Neuronal stem cell (in vitro differentiated cells): ENCODE measurements at places on chromosomes 3 and 15.

DNA sequence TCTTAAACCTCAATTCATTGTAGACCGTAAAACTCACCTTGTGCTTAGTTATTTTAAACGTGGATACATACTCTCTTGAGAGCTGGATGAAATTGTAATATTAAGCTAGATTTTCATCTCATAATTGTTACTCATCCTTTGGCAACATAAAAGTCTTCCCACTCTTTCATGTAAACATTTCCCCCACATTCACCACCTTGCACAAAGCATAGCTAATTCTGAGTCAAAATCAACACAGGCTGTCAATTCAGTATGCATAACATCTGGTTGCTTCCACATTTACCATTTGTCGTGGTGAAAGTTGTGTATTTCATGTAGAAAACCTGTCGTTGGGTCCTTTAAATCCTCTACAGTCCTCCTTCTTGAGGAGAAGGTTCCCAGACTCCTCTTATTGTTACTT lies 524.6 kb downstream of the OTOL1 start:
- no peak for DNase-seq

DNA sequence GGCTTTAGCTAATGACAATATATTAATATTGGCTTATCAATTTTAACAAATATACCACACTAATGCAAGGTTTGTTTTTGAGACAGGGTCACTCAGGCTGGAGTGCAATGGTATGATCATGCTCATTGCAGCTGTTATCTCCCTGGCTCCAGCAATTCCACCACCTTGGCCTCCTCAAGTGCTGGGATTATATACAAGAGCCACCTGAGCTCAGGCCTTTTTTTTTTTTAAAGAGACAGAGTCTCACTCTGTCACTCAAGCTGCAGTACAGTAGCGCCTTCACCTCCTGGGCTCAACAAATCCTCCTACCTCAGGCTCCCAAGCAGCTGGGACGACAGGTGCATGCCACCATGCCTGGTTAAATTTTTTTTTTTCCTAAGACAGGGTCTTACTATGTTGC lies 11.7 kb downstream of the DLG1 start:
- no peak for DNase-seq

DNA sequence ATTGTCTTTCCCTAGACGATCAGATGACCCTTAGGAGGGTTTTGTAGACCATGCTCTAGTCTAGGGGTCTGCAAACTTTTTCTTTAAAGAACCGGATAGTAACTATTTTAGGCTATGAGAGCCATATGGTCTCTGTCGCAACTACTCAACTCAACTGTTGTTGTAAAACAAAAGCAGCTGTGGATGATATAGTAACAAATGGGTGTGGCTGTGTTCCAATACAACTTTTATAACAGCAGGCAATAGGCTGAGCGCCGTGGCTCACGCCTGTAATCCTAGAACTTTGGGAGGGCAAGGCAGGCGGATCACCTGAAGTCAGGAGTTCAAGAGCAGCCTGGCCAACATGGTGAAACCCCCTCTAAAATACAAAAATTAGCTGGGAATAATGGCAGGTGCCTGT lies 6.1 kb upstream of the CMTM6 start:
- DNase-seq: no peak

GRCh38 chr3:186217820-186218164 lies 108.9 kb upstream of the ETV5 start:
- DNase-seq: no peak

GRCh38 chr15:81163961-81164800 lies 30.1 kb downstream of the CFAP161 start:
- no peak for DNase-seq

- DNase-seq: no peak
Measured at GRCh38 chr3:34107669-34108068, 309.2 kb downstream of the PDCD6IP start.

- no peak for DNase-seq
Measured at GRCh38 chr15:59703979-59704796, 15.1 kb upstream of the BNIP2 start.

DNA sequence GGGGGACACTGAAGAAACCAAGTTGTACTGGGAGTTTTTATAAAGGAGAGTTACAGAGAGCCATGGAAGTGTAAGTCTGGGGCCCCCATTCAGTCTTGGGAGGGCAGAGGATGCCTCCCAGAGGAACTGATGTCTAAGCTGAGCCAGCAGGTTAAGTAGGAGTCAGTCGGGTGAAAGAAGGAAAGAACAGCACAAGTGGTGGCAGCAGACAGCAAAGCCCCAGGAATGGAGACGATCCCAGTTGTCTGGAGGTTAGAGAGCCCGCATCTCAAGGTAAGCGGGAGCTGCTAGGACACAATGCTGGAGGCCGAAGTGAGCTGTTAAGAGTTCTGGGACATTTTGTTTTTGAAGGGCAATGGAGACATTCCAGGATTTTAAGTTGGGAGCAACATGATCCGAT lies 88.8 kb downstream of the TAMM41 start:
- no peak for DNase-seq

DNA sequence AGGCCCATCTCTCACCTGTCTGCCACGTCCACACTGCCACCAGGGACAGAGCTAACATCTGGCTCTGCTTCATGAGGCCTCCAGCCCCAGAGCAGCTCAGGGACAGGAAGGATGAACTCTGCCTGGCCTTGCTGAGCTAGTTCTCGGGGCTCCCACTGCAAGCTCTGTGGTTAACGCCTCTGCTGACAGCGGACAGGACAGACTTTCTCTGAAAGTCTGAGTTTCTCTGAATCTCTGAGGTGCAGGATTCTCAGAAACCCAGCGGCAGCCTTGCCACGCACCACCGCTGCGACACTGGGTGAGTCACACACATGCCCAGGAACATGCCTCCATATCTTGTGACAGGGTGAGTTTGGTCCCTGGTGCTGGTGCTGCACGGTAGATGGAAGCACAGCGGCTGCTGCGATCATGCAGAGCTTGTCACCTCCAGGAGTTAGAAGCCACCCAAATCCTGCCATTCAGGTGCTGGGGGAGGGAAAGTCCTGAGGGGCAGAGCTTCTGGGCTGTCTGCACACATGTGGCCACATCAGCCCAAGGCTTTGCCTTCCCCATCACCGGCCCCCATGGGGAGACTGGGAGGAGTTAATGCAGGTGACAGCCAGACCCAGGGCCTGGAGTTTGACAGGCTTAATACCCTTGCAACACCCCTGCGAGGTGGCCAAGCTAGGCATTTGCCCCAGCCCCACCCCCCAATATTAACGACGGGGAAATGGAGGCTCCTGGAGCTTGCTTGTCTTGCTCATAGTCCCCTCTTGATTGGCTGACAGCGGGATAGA lies 267.0 kb downstream of the PLCL2 start:
- no peak for DNase-seq

- no peak for DNase-seq
Measured at GRCh38 chr15:31278061-31278445, 48.6 kb upstream of the KLF13 start.

GRCh38 chr3:150985711-150986110 lies 13.2 kb upstream of the CLRN1 start:
- no peak for DNase-seq

- no peak for DNase-seq
Measured at GRCh38 chr3:63470745-63471144, 181.7 kb upstream of the SNTN start.

DNA sequence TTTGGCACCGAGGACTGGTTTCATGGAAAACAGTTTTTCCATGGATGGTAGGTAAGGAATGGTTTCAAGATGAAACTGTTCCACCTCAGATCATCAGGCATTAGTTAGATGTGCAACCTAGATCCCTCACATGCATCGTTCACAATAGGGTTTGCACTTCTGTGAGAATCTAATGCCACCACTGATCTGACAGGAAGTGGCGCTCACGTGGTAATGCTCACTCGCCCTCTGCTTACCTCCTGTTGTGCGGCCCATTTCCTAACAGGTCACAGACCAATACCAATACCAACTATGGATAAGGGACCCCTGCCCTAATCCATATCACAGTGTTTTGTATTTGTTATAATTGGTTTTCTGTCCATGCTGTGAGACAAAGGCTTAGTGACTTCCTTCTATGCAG lies 58.9 kb downstream of the SLMAP start:
- DNase-seq: no peak

DNA sequence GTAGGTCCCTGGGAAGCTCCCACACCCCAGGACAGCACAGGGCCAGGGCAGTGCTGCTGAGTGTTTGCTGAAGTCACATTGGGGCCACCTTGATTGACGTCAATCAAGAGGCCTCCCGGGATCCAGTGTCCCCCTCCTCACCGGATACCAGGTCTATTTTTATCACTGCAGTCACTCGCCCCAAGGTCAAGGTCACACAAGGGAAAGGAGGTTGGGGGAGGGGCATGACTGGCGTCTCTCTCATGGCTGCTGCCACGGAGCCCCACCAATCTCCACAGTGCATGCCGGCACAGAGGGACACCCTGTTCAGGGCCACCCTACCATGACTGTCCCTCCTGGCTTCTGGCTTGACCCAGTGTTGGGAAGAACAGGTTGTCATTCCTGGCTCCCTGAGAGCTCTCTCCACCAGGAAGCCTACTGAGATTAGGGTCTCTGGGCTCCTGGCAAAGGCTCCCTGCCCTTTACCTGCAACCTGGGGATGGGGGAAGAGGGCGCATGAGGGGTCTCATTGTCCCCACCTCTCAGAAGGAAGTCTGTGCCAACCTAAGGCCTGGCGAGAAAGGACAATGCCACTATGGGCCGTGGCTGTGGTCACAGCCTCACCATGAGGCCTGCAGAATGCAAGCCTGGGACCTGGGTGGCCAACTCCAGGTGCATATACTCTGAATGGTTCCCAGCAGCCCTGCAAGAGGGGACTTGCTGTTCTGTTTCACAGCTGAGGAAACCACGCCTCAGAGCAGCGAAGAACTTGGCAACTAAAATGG lies 1.5 kb downstream of the MYL3 start:
- DNase-seq: no peak
